ENCODE measurements at places on chromosomes 5 and 9. TPM values are rescaled to one million over a fixed set of nuclear protein-coding genes. Genes with fewer than 3 reads are reported as not detected.

Gene TAF11L10
- not detected for polyA plus RNA-seq

Gene SELENOP
- polyA plus RNA-seq = 7.6 TPM

Gene GPR150
- 0.14 TPM for polyA plus RNA-seq

Gene MEIKIN
- polyA plus RNA-seq = not detected

Gene TNFSF15
- 0.40 TPM for polyA plus RNA-seq

All from foreskin keratinocyte (primary cell).